Dermis microvascular lymphatic vessel endothelial cell (primary cell): ENCODE measurements at places on chromosomes 2 and 18. TPM values are rescaled to one million over a fixed set of nuclear protein-coding genes. Genes with fewer than 3 reads are reported as not detected.

The DSC1 gene
- total RNA-seq: not detected in 2 replicates

The TPO gene
- under 0.01 TPM in 1 of 2 replicates, not detected in the other for total RNA-seq

The APOB gene
- total RNA-seq: under 0.01 and 0.13 TPM in 2 replicates

The TMEM247 gene
- not detected in 2 replicates for total RNA-seq

The TMEM17 gene
- total RNA-seq: 1.3 and 2.0 TPM in 2 replicates

The MAP3K19 gene
- not detected in 2 replicates for total RNA-seq
